ENCODE measurements at places on chromosomes 16 and 17.

GRCh38 chr17:66415366-66416206, 113.2 kb downstream of the PRKCA start:
- DNase-seq, result no peak

DNA sequence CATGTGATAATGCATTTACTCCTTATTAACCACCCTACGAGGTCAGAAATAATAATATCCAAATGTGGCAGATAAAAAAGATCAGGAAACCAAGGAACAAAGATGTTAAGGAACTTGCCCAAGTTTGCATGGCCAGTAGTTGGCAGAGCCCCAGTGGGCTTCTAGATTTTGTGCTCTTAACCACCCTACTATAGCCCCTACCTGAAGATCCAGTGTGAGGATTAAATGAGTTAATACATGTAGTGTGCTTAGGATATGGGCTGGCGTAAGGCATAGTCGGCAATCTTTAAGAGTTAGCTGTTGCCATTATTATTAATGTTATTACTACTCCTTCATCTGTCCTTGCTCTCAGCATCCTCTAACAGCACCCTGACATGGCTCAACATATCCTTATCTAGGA, 153.4 kb downstream of the SDK2 start:
- DNase-seq, result no peak

- DNase-seq, result no peak
Observed at GRCh38 chr17:7133424-7133823, 18.8 kb upstream of the ASGR2 start.

DNA sequence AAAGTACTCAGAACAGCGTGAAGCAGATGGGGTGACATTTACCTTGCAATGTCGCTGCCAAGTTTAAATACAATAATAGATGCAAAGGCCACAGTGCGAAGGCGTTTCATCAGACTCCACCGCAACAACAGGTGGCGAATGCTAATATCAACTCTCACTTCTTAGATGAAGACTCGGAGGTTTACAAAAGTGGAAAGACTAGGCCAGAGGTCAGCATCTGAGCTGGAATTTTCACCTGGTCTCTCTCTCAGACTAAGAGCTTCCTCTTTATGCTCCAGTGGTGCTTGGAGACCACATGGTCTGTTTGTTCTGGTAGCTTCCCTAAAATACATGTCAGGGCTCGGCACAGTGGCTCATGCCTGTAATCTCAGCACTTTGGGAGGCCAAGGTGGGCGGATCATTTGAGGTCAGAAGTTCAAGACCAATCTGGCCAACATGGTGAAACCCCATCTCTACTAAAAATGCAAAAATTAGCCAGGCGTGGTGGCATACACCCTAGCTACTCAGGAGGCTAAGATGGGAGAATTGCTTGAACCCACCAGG, 169.1 kb downstream of the XYLT1 start:
- no peak for DNase-seq

DNA sequence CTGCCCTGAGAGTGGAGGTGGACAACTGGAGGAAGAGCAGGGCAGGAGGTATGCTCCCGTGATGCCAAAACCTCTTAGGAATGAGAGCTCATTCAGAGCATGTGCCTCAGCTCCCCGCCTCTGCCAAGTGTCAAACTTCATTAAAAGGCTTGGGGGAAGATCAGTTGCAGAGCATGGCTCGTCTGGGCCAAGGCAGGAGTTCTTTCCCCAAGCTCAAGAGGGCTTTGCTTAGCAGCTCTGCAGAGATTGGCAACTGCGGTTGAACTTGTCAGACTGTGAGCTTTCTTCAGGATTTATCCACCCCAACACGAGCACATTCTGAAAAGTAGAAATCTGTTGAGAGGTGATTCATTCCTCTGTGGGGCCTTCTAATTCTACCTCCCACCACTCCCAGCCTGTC, 248.1 kb downstream of the HS3ST3A1 start:
- no peak for DNase-seq

- no peak for DNase-seq
Observed at GRCh38 chr16:86461037-86461436, 49.3 kb upstream of the FOXF1 start.

GRCh38 chr17:6104956-6105648, 34.9 kb downstream of the WSCD1 start:
- DNase-seq, result no peak

DNA sequence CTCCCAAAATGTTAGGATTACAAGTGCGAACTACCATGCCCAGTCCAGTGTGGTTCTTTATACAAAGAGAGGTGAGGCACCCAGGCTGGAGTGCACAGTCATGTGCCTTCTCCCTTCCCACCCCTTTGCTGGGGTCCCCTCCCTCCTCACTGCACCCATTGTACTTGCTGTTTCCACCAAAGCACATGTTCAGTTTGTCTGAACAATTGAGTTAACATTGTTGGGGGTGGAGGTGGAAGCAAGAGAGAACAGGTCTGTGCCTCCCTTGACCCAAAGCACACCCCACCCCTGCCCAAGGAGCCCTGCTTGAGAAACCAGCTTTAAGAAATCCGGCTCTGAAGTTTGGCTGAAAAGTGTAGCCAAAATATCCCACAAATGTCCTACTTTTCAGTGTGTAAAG, 142.3 kb upstream of the CDH5 start:
- DNase-seq, result no peak

GRCh38 chr17:3905017-3905520, 11.2 kb downstream of the P2RX1 start:
- no peak for DNase-seq

DNA sequence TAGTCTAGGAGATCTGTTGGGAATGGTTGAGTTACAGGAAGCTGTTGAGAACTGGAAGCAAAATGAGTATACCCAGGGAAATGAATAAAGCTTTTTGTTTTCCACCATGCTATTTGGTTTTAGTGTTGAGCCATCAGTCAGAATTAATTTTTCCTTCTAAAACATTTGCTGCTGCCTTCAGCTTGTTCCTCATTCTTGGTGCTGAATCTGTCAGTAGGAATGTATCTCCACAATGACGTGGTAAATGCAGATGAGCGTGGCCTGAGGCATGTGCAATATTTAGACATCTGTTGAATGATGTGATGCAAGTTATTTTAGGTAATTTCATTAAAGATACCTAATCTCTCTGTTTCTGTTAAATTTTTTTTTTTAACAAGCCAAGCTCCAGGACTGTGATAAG, 10.9 kb downstream of the HAPSTR1 start:
- DNase-seq, result no peak

GRCh38 chr16:86080982-86081381, 182.0 kb downstream of the IRF8 start:
- DNase-seq, result no peak

GRCh38 chr17:45341533-45342158, 24.8 kb upstream of the MAP3K14 start:
- DNase-seq, result no peak

- DNase-seq, result no peak
Observed at GRCh38 chr16:88358023-88358420, 24.7 kb upstream of the ZNF469 start.

DNA sequence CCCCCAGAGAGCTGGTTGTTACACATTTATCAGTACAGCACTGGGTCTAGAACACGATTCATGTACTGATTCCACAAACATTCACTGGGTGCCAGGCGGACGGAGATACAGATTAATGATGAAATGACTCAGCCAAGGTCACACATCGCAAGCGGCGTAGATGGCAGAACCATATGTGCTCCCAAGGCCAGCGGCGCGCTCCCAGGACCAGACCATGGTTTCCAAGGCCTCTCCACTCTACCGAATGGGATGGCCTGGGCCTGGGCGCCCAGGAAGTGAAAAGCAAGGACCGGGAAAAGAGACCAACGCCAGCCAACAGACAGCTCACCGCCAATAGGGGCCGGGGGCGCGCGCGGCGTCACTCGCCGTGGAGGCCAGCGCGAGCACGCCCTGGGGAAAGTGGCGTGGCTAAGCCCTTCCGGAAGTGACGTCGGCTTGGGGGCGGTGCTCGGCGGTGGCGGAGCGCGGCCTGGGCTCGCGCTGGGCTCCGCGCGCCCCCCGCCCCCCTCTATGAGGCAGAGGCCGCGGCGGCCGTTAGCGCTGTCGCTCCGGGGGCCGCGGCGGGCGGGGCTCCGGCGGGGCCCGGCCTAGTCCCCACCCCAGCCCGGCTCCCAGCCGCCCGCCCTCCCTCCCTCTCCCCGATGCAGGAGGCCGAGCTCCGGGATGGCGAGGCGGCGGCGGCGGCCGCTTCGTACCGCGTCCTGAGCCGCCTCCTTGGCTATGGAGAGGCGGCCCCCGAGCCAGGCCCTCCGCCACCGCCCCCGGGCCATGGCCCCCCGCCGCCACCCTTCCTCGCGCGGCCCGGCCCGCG, at the start of gene SOCS7:
SOCS7 (plus strand) TSS at position 433 of the 811 bp plus-strand sequence; CDS start at position 642, 209 bp downstream.
- DNase-seq, result peak; percentile 77

- DNase-seq, result no peak
Observed at GRCh38 chr16:26733710-26734109, 333.0 kb upstream of the C16orf82 start.

DNA sequence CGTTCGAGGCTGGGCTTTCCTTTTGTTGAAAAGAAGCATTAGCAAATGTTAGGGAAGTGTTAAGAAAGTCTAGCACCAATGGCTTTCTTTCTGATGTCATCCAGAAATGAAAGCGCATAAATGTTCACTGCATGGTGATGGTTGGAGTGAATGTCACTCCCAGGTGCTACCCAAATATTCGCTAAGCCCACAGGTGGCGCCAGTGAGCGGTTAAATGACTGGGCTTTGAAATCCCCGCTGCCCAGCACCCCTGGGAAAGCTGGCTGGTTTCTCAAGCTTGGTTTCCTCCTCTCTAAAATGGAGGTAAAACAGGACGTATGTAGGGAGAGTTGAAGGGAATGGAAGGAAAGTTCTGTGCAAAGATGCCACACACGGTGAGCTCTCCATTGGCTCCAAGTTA, 104.4 kb downstream of the IRX5 start:
- no peak for DNase-seq

DNA sequence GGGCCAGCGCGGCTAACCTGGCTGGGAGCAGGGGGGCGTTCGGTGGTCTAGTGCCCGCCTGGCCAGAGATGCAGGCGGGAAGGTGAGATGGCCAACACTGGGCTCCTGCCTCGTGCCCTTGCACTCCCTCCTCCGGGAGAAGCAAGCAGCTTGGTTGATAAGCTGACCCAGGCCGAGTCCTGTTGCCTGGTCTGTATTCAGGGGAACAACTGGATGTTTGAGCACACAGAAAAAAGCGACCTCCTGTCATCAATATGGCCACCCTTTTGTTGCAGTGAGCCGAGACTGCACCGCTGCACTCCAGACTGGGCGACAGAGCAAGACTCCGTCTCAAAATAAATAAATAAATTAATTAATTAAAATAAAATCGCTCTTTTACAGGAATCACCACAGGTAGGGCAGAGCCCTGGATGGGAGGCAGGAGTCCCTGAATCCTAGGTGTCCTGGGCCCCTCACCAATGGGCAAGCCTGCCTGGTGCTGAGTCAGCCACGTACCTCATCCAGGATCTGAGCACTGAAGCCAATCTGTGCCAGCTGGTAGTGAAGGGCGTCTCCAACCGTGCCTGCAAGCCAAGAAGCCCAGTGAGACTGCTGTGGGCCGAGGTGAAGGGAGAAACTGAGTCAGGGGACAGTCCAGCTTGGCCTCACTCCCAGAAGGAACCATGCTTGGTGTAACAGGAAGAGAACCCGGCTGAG, 31.8 kb downstream of the HASPIN start:
- DNase-seq, result no peak

- DNase-seq, result no peak
Observed at GRCh38 chr16:54554581-54554980, 268.0 kb upstream of the IRX3 start.

DNA sequence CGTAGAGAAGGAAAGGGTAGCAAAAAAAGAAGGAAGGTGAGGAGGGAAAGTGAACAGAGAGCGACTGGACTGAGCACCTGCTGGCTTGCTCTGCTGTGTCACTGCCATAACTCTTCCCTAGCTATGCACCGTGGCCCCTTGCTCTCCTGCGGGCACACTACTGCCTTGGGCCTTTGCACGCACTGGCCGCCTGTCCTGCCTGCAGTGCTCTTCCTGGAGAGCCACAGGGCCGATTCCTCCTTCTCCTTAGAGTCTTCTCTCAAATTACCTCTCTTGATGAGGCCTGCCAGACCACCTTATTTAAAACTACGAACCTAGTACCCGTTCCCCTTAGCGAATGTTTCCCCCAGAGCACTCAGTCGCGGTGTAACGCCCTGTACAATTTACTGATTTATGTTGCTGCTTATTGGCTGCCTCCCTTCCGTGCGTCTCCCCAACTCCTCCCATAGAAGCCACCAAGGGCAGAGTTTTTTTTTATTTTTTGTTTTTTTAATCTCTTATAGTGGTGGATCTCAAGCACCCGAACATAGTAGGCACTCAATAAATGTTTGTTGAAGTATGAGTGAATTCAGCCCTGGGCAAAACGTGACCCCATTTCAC, 70.3 kb downstream of the RAI1 start:
- no peak for DNase-seq

DNA sequence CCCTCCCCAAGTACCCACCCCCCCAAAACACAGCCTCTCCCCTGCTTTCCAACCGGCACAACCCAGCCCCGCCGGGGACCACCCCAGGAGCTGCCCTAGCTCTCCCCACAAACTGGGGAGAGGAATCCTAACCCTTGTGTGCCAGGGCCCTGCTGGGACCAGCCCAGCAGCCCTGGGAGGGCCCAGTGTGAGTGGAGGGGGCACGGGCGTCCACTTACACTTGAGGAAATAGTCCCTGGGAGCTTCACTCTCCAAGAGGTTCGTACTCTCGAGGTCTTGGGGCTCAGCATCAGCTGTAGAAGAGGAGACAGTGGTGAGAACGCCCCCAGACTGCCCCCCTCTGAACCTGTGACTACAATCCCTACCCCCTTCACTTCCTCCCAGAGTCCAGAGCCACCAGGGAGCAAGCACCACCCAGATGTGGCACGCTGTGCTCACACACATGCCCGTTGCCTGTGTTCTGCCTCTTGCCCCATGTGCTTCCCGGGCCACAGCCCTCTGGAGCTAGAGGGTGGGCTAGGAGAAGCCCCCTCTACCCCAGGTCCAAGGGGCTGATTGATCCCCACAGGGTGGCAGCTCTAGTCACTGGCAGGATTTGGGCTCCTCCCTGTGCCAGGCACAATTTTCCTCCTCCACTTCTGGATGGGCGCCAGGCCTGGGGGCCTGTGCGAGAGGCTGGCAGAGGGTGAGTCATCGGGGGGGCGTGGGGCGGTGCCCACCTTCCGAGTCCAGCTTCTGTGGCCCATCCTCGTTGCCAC, 3.0 kb downstream of the TRIM47 start:
- no peak for DNase-seq

DNA sequence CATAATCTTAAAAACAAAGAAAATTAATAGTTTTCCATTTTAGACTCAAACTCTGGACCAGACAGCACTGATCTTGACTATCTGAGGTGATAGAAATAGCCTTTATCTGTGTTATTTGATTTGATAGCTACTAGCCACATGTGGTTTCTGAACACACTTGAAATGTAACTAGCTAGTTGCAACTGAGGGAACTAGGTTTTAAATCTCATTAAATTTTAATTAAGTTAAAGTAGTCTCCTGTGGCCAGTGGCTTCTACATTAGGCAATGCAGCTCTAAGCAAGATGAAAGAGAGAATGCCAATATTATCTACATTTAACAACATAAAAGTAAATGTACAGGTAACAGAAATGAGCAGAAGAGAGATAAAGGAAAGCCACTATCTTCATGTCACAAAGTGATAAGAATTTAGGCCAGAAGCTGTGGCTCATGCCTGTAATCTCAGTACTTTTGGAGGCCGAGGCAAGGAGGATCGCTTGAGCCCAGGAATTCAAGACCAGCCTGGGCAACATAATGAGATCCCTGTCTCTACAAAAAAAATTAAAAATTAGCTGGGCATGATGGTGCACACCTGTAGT, 11.2 kb upstream of the SPN start:
- no peak for DNase-seq
